EH (cell line): ENCODE measurements at places on chromosomes 11 and 22.
A peak's percentile ranks its signal among the peaks of the same experiment; 100 is the strongest.

DNA sequence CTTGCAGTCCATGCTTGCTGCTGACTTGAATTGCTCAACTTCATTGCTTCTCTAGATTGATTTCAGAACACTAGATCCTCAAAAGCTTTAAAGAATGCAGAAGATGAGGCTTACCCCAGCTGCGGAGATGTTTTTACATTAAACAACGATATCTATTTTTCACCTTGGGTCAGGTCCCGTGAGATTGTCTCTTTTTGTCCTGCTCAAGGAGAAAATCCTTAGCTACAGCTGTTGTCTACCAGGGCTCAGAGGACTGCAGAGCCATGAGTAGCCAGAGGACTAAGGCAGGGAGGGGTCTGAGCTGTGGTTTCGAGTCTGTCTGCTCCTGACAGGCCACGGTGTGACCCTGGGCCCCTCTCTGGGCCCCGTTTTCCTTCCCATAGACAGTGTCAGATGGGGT, 51.4 kb downstream of the PKNOX2 start:
- DNase-seq = no peak

DNA sequence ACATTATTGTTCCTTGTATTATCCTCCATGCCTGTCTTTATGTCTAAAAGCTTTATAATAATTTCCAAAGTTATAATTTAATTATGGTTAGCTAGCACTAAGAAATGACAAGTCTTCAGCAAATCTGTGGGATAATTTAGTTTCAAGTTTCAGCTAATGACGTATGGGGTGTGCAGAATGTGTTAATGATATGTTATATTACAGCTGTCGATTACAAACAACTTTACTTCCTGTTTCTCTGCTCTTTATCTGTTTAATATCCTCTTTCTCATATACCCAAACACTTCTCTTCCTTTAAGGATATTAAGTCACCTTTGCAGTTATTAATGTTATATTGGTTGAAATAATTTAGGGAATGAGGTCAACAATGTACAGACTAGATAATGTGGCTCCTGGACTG, 161.8 kb downstream of the CASP12 start:
- DNase-seq = no peak

DNA sequence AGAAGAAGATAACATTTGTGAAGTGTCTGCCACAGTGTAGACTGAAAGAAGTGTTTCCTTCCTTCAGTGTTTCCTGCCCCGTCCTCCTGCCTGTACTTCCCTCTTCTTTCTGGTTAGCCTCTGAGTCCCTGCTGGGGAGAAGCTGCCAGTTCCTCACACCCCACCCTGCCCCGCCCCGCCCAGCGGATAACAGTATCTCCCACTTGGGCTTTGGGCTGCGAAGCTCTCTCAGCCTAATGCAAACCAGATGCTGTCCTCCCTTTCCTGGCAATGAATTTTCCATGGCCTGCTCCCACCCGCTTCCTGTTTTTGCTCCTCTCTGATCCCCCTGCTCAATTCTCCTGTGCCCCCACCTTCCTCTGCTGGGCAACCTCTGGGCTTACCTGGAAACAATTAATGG, 5.2 kb upstream of the RAB3IL1 start:
- peak; percentile 91 for DNase-seq

- no peak for DNase-seq
These were observed 17.8 kb downstream of the KCTD17 start for GRCh38 chr22:37069319-37069718.

- DNase-seq = peak; percentile 11
These were observed 31.7 kb upstream of the TEF start for GRCh38 chr22:41350087-41350486.
